Endothelial cell (in vitro differentiated cells): ENCODE measurements at places on chromosomes 12 and 14. TPM values are rescaled to one million over a fixed set of nuclear protein-coding genes. Genes with fewer than 3 reads are reported as not detected.
A peak's percentile ranks its signal among the peaks of the same experiment; 100 is the strongest.

The DNAH10 gene
- 1.2 TPM for total RNA-seq

The KRT77 gene
- total RNA-seq: not detected

The RDH12 gene
- total RNA-seq: 0.44 TPM

The ABCD2 gene
- total RNA-seq: not detected

The CD69 gene
- 0.69 TPM for total RNA-seq

DNA sequence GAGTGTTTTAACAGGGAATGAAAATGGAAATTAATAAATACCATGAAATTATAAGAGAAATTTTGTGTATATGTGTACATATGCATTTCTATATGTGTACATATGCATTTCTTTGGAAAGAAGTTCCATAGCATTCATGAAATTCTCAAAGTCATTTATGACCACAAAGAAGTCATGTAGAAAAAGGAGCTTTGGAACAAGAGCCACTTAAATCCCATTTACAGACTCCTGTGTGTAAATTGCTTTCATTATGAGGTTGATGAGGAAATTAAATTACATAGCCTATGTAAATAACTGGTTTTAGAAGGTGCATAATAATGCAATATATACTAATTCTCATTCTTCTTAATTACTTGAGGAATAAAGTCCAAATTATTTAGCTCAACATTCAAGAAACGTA lies 450.5 kb upstream of the SYT1 start:
- DNase-seq: no peak

- no peak for DNase-seq
These were observed 105.3 kb upstream of the BCAT1 start for GRCh38 chr12:25054076-25054782.

DNA sequence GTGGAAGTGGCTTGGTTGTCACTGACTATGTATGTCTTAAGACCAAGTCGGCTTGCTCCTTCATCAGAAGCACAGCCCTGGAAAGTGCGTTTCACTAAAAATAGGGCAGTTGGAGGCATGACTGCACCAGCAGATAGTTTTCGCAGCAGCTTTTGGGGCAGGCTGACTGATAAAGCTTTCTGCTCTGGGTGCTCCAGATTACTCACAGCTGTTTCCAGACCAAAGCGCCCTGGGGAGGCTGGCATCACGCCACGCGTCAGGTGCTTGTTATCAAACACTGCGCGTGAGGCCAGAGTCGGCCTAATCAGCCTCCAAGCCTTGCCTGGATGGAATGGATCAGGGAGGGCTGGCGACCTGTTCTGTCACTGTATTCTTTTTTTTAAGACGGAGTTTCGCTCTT lies 13.3 kb upstream of the LRRC10 start:
- DNase-seq: no peak

- peak; percentile 12 for DNase-seq
These were observed 646 bp downstream of the ST8SIA1 start for GRCh38 chr12:22333713-22334409.

DNA sequence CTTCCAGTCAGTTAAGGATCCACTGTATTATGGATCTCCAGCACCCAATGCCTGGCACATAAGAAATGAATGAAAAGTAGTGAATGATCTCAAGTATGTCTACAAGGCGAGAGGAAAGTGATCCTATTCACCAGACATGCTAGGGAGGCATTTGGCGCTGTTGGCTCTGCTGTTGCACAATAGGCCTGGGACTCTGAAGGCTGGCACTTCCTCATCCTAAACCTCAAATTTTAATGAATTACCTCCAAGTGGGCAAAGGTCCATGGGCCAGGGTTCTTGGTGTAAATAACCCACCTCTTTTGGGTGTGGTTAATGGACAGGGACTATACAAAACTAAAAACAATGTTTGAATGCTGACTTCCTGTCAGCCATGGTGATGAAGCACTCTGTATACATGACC lies 173.4 kb upstream of the PZP start:
- DNase-seq: no peak

DNA sequence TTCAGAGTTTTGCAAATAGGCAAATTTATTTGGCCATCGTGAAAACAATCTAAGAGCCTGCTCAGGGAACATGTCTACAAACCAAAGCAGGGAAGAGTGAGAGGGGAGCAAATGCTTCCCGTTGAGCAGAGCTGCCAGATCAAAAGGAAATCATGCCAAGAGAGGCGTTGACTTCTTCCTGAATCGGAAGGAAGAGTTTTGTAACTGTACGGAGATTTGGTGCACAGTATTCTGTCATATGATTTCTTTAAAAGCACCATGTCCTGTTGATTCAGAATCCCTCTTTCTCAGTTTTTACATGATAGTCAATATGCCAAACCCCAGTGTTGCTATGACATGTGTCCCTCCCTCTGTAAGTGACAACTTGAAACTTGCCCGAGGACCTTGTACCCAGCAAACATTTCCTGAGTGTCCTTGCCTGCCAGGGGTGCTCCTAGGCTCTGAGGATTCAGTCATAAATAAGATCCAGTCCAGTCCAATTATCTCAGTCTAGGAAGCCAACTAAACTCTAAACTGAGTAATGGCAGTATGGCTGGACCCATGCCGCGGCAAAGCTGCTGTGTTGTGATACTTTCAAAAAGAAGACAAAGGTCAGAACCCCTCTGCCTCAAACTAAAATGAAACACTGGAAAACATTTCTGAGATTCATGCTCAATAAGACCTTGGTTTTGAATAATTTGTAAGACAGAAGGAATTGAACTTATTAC lies 300.1 kb upstream of the FKBP4 start:
- no peak for DNase-seq

DNA sequence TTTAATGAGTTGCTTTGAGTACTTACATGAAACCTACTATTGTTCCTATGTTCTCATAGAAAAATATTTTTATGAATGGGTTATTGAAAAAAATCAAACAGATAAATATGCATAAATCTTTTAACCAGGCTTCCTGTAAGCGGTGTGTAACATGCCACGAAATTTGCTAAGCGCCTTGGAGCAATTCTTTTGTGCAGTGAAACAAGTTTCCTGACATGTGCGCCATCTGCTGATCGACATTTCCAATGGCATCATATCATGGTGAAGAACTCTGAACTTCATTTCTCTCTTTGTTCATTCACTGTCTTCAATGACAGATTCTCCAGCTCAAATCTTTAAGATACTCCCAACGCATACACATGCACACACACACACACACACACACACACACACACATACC lies 145.6 kb upstream of the NAV3 start:
- DNase-seq: peak; percentile 62

DNA sequence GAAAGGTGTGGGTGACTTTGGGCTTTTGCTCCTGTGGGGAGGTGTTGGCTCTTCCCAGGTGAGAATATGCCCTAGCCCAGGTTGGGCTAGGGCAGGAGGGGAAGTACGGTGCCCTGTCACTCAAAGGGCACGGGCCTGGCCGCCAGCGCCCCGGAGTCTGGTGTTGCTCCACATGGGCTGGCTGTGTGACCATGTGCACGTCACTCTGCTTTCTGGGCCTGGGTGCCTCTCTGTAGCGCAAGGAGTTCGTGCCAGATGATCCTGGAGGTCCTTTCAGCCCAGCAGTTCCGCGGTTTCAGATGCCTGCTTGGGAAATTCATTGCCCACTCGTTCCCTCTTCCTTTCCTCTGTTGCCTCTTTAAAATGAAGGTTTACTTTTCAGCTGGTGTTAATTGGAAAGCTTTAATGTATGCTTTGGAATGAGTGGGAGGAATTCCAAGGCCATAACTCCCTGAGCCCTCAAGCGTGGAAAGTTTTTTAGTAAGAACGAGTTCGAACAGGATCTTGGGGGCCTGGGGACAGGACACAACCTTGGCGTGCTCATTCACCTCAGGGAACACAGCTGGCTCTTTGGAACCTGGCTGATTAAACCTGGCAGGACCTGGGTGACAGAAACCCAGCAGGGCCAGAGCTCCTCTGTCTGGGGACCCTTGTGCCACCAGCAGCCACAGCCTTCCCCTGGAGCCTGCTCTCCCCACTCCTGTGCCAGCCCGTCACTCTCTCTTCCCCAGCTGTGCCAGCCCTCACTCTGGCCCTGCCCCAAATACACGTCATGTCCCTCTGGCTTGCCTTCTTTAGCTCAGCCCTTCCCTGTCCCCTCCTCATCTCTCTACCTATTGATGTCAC lies 42.8 kb downstream of the TSPAN9 start:
- no peak for DNase-seq

DNA sequence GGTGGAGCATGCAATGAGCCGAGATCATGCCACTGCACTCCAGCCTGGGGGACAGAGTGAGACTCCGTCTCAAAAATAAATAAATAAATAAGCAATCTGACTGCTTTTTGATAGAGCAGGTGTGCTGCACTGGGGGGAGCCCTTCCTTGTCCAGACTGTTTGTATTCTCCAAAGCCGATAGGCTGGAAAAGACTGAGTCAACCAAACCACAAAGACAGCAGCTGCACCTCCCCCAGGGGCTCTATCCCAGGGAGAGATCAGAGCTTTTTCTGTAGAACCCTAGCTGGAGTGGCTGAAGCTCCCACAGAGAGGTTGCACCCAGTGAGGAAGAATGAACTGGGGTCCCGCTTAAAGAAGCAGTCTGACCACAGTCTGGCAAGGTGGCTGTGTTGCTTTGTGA lies 45.8 kb upstream of the LALBA start:
- no peak for DNase-seq

GRCh38 chr12:6698352-6699046 lies 2.1 kb downstream of the PIANP start:
- DNase-seq: no peak

GRCh38 chr12:46661110-46661845 lies 164.5 kb downstream of the SLC38A4 start:
- DNase-seq: peak; percentile 10

DNA sequence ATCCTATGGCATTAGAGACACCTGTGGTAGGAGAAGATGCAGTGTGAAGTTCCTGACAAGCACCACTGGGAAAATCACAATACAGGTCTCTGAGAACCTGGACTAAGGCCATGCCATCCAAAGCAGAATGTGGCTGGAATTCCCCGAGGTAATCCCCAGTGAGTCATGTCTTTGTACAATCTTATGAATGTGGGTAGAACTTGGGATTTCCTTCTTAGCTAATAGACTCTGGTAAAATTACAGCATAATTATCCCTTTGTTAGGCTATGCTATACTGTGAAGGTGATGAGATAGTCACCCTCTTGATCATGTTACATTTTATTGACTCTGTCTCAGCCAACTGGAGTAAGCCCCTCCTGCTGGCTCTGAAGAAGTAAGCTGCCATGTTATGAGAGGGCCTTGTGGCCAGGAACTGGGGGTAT lies 224.3 kb upstream of the DCN start:
- no peak for DNase-seq

DNA sequence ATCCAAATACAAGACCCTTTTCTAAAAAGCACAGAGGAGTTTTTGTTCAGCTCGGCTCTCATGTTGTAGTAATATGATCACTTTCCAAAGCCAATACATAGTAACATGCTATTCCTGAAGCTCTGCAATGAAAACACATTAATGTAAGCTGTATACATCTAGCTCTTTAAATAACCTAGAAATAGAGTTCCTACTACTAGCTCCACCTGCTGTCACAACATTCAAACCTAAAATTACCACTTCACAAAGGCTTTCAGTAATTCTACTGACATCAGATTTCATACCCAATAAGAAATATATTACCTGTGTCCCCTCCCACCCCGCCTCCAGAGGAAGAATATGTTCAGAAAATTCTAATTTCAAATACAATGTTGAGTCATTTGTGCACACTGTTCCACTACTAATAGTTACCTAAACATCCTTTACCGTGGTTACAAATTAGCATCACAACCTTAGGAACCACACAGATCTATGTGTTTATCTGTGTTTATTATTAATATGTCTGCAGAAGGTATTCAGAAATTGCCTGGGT lies 17.8 kb downstream of the EFCAB11 start:
- DNase-seq: no peak

GRCh38 chr12:69936766-69937165 lies 111.7 kb downstream of the MYRFL start:
- no peak for DNase-seq

- no peak for DNase-seq
These were observed 323.8 kb downstream of the RAD51B start for GRCh38 chr14:68143341-68143841.

DNA sequence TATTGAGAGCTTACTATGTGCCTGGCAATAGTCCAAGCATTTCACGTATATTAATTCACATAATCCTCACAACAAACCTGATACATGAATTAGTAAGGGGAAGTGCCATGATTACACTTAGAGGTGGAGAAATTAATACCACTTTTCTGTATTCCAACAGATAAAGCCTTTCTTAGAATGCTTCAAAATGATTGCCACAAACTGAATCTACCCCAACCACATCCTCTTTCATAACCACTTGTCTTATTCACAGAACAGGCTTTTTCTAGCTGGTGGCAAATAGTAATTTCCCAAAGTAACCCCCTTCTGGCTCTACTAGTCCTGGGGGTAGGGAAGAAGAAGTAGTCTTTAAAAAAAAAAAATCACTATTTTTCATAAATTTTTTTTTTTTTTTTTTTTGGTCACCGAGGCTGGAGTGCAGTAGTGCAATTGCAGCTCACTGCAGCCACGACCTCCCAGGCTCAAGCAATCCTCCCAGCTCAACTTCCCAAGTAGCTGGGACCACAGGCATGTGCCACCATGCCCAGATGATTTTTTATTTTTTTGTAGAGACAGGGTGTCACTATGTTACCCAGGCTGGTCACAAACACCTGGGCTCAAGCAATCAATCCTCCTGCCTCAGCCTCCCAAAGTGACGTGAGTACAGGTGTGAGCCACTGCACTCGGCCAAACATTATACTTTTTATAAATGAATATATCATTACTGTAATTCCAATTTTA lies 59.0 kb upstream of the ARID2 start:
- DNase-seq: no peak

DNA sequence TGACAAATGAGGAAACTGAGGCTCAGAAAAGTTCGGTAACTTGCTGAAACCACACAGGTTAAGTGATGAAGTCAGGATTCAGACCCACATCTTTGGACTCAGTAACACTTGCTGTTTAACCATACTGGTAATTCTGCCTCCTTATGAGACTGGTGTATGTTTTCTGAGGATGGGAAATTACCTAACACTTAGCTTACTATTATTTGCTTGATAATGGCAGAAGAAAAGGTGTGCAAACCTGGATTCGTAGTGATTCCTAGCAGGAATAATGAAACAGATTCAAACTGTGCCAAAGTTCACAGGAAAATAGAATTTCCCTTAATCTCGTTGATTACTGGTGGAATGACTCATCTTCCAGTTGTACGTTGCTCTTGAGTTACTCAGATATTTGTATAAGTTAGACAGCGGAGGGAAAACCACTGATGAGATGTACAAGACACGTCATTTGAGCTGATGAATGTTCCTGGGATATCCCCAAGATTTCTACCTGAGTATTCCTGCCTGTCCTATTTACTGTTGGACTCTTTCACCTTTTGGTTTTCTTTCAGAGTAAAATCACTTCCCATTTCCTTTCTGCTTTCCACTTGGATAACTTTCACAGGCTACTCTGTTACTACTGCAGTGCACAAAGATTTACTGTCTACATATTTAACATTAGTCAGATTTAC lies 37.5 kb downstream of the PRORP start:
- DNase-seq: no peak
